ENCODE measurements at places on chromosomes 11 and 22. TPM values are rescaled to one million over a fixed set of nuclear protein-coding genes. Genes with fewer than 3 reads are reported as not detected.

GRCh38 chr22:25166266-25167040 is 33.2 kb upstream of the CRYBB3 start:
- DNase-seq, result no peak

The FADS2 gene
- total RNA-seq, result 140 TPM

DNA sequence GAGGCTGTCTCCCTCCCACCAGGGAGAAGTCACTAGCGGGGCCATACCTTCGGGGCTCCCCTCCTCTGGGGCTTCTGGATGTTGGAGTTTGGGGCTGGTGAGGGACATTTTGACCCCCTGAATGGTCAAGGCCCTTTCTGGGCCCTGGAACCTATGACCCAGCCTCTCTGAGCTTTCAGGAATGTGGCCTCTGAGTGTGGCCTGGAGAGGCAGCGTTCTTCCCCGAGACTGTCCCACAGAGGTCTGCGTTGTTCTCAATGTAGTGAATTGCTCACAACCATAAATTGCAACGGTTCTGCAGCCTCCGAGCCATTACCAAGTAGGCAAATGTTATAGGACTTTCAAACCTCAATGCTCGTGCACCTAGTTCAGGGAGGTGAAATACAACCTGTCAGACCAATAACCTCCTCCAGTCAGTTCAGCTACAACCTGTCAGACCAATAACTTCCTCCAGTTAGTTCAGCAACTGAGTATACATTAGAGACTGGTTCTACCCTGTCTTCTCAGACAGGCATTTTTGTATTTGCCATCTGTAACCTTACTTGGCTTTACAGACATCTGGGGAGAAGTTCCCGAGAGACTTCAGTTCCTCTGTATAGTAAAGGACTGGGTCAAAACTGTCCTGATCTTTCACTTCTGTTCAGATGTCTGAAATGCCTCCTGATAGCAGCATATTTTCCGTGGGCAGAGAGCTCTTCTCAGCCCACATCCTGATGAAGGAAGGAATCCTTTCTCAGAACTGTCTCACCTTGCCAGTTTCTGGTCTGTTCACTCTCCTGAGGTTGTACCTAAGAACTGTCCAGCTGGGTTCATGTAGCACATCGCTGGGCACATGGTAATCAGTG is 34.2 kb downstream of the MICAL2 start:
- DNase-seq, result no peak

DNA sequence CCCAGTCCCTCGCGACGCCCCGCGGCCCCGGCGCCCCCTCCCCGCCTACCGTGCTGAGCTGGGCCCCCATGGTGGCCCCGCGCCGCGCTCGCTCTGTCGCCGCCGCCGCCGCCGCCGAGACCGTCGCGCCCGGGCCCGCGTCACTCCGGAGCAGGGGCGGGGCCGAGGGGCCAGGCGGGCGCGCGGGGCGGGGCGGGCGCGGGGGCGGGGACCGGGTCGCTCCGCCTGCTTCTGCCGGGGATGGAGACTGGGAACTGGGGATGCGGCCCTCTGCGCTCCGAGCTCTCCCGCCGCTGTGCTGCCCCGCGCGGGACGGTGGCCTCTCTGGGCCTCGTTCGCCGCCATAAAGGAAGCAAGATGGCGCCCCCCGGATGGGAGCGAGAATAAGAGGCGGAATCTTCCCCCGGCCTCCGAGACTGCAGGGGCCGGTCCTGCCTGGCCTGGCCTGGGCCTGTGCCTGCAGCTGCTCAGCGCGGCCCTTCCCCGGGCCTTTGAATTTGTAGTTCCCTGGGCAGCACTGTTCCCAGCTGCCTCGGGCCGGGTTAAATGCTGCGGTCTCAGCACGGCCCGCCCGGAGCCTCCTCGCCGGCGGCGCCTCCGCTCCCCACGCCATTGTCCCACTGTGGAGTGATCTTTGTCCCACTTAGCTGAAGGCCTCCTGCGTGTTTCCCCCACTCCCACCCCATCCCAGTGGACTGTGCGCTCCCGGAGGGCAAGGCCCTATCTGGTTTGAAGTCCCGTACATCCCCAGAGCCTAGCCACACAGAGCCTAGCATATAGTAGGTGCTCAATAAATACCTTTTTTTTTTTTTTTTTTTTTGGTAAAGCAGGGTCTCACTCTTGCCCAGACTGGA is at the start of gene CYB5R3:
Gene CYB5R3, minus strand, starts transcription at position 147 of the 854 bp plus-strand sequence. Its CDS starts 77 bp downstream, at position 70.
- DNase-seq, result peak; percentile 87

The ALG8 gene
- total RNA-seq, result 30.9 TPM

DNA sequence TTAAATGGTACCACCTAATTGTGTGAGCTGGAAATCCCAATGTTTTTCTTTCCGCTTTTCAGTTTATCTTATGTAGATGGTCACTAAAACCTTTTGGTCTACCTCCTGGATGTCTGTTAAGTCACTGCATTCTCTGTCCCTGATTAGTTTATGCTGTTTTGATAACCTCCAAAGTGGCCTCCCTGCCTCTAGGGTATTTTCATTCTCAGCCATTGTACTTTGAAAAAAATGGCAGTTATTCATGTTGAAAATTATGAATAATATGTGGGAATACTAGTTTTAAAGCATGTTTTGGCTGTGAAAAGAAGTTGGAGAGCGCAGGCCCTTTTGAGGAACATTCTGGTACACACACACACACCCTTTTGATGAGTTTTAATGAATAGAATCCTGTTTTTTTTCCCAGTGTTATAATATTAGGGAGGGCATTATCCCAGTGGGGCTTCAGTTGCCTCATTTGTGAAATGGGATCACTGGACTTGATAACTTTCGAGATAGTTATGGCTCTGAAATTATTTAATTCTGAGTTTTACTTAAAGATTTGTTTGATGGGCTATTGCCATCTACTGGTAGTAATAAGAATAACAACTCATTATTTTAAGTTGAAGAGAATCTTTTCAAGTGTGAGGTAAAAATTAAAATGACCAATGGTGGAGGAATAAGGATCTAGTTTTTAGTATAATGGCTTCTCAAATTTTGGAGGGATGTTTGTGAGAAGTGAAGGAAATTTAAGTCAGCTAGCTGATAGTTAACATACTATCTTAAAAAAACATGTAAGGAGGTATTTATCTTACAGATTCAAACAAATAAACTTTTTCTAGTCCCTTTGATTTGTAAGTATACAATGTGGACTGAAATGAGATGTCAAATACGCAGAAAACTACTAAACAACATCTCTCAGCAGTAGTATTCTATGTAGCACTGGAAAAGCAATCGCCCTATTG is 3.9 kb downstream of the FDX1 start:
- no peak for DNase-seq

- no peak for DNase-seq
Measured at GRCh38 chr11:71250523-71251150, 1.7 kb downstream of the SHANK2 start.

- no peak for DNase-seq
Measured at GRCh38 chr11:113831314-113831713, 44.1 kb downstream of the USP28 start.

- peak; percentile 82 for DNase-seq
Measured at GRCh38 chr11:110858547-110858921, 146.3 kb upstream of the ARHGAP20 start.

DNA sequence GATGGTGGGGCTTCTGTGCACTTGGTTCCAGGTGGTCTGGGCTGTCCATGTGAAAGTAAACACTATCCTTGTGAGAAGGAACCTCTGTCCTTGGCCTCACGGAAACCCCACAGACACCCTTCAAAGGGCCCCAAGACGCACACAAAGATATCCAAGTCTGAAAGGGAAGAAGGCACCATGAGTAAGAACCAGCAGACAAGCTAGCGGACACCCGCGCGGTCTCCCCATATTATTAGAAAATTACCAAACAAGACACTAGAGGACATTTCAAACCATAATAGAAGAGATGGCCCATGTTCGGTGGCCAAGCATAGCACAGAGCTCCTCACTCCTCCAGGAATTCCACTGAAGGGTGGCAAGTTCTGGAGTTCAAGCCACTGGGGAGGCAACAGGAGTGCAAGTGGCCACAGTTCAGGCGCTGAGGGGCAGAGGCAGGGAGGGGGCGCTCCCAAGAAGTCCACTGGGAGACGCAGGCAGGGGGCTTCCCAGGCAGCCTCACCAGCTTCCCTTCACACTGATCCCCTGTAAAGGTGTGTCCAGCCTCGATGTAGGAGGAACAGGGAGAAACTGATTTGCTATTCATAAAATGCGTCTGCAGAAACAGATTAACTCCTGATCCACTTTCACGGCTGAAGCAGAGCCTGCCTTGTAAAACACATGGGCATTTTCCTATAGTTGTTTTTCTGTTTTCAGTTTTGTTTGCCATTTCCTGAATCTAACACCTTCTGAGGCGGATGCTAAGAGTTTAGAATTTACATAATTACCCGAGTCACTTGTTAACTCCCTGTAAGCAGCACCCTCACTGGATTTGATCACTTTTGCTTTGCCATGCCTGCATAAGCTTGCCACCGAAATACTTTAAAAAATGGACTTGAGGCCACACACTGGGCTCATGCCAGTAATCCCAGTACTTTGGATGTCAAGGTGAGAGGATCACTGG is 9.1 kb upstream of the PPARA start:
- DNase-seq, result no peak

The PAX6 gene
- not detected for total RNA-seq

DNA sequence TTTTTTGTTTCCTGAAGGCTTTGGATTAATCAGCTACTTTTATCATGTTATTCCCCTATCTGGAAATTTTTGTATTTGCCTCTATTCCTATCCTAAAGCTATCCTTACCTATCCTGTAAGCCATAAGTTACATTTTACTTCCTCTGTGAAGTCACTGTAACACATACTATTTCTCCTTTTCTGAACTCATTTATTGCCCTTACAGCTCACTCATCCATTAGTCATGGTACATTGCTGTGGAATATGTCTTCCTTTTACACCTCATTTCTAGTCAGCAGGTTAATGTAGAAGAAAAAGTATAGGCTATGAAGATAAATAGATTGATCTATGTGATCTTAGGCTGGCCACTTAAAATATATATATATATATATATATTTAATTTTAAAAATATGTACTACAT is 28.0 kb downstream of the SWAP70 start:
- no peak for DNase-seq

GRCh38 chr22:20238536-20238900 is 29.6 kb downstream of the RTN4R start:
- no peak for DNase-seq

DNA sequence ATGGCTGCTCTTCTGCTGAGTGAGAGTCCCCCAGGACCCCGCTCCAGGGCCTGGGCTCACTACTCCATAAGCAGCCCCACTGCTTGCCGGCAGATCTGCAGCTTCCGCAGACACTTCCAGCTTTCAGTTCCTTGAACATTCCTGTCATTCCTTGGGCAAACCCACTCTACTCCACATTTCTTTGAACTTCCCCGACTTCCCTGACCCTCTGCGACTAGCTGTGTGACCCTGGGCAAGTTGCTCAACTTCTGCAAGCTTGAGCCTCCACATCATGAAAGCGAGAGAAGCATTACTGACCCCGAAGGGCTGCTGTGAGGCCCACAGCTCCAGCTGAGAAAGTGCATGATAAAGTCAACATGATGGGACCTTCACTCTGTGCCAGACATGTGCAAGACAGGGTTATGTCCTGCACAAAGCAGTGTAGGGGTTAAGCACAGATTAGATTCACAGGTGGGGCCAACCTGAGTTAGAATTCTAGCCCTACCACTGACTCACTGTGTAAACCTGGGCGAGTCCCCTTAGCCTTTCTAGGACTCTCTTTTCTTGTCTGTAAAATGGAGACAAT is 51.8 kb downstream of the THAP12 start:
- no peak for DNase-seq

DNA sequence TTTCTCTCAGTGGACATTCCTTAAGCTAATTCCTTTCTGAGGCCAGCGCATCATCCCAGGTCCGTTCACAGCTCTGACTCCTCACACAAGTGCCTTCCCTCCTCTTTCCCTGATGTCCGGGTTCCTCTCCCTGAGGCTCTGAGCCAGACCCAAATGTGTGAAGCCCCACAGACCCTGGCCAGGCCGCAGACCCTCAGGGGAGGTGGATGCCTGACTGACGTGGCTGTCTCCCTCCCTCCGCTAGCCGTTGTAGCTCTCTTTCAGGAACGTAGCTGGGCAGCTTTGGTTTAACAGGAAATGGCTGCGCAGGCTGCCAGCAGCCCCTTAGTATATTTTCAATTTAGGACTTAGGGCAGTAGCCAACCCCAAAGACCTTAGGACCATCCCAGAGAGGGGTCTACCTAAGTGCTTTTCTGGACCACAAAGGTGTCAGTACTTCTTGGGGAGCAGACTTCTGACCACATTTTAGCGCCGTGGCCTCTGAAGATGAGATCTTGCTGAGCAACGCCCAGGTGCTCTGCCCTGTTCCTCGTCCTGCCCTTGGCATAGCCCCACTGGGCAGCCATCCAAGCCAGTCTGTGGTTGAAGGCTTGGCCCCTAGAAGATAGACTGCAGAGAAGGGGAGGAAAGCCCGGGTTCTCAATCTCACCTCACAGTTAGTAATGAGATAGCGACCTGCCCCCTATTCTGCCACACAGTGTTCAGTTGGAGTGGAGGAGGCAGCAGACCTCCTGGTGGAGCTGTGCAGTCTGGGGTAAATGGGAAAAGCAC is 27.0 kb downstream of the MYBPC3 start:
- DNase-seq, result no peak

The DGCR6L gene
- total RNA-seq, result 28.9 TPM

The TRIM29 gene
- total RNA-seq, result 33.2 TPM

The WNT7B gene
- total RNA-seq, result not detected

GRCh38 chr22:27724157-27724556 is 77.4 kb downstream of the MN1 start:
- no peak for DNase-seq

The DDIAS gene
- total RNA-seq, result 0.80 TPM

DNA sequence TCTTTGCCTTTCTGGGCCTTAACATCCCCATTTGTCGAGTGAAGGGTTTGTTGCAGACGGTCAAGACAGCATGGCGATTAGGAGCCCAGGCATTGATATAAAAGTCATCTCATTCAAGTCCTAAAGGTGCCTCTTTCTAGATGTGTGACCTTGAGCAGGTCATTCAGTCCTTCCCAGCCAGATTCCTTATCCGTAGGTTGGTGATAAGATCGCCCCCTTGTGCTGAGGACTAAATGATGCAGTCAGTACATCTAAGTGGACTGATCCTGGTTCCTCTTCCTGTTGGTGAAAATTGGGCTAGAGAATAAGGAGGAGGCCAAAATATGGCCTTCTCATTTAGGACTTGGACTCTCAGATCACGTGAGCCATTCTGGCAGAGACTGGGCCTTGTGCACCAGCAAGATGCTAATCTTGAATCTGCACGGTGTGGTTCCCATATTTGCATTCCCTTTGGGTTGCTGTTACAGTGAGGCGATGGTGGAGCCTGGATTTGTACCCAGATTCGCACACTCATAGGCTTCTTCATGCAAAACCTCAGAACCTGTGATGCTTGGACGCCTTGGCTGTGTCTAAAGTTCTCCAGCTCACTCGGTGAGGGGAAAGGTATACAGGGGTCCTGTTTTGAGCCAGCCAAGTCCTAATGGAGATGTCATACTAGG is 156.8 kb downstream of the MYO18B start:
- no peak for DNase-seq

- DNase-seq, result no peak
Measured at GRCh38 chr22:46900549-46900948, 138.1 kb downstream of the TBC1D22A start.

The TP53I11 gene
- 101 TPM for total RNA-seq

The HTR3A gene
- total RNA-seq, result not detected
